Hindlimb muscle (tissue), 1 donor: ENCODE measurements at places on chromosomes 7 and 10.

DNA sequence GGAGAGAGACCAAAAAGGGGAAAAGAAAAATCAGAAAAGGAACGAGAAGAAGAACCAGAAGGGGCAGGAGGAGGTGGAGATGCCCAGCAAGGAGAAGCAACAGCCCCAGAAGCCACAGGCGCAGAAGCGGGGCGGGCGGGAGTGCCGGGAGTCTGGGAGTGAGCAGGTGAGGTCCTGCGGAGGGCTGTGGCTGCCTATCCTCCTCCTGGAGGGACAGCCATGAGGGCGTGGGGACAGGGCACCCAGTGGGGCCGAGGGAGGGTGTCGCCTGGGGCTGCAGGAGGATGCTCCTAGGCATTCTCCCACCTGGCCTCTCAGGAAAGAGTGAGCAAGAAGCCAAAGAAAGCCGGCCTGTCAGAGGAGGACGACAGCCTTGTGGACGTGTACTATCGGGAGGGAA lies 11.8 kb downstream of the CALHM2 start:
- DNase-seq: no peak

- no peak for DNase-seq
Measured at GRCh38 chr7:513521-514166, 6.0 kb downstream of the PDGFA start.

GRCh38 chr7:106069471-106070200 lies 42.5 kb downstream of the SYPL1 start:
- DNase-seq: no peak

DNA sequence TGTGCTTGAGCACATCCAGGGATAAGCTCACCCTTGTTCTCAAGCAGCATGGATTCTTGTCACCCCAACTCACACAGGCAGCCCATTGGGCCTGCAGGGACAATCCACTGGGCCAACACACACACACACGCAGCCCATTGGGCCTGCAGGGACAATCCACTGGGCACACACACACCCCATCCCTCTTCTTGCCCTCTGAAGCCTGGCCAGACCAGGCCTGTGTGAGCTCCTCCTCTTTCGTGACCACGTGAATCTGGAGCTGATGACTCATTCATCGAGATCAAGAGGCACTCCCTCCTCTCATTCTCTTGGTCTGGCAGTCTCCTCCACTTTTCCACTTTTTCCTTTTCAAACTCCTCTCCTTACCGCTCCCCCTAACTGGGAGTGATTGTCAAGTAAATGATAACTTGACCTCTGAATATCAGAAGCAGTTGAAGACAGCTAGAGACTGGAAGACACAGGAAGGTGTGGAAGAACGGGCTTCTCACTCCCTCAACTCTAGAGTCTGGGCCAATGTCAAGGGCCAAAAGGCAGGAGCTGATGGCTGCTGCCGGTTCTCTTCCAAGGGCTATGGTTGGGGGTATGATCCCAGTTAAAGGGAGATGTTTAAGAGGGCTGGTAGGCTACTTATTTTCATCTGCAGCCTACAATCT lies 89.7 kb downstream of the HIPK2 start:
- no peak for DNase-seq

GRCh38 chr10:130607366-130607765 lies 471.2 kb downstream of the GLRX3 start:
- no peak for DNase-seq

DNA sequence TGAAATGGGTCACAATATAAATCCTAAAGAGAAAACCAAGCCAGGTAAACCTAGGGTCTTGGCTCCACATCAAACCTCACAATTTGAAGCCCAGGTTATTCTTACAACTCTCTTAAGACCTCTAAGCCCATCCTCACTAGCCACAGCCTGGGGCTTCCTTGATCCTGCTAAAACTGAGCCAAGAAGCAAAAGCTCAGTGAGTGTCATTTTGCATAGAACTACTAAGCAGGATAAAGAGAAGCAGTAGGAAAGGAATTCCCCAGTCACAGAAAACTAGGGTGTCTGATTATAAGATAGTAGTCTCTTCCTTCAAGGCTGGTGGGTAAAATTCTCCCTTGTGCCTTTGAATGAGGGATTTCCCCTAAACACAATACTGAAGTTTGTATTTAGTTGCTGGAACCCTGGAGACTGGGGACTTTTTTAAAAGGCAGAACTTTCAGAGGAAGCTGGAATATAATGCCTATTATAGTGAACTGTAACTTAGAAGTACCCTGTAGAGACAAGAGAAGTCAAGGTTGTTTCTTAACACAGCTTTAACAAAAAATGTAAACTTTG lies 196.6 kb upstream of the KIAA1217 start:
- no peak for DNase-seq

DNA sequence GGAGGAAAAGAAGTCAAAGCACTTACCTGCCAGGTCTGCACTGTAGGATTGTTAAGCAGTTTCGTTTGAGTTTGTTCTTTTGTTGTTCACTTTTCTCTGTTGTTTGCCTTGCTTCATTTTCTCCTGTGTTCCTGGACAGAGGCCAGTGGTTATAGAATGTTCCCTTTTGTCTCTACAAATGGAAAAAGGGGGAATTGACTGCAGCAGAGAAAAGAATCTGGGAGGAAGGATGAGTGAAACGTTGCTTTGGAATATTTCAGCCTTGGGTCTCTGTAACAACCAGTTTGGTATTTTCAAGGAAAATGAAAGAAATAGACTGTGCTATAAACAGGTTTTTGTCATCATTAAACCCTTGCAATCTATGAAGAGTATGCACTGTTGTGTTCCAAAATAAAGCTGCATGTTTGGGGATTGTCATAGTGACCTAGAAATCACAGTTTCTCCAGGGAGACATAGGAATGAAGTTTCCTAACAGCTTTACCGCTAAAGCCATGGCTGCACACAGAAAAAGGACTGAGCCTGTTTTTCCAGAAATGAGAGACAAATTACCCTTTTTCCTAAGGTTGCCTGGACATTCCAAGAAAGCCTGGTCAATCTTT lies 60.8 kb upstream of the HABP2 start:
- peak; percentile 74 for DNase-seq

- DNase-seq: no peak
Measured at GRCh38 chr7:139362981-139363380, 3.3 kb downstream of the LUC7L2 start.

- DNase-seq: no peak
Measured at GRCh38 chr10:126425032-126425431, 36.8 kb upstream of the ADAM12 start.

GRCh38 chr10:11610826-11611247 lies 613 bp downstream of the USP6NL start:
- DNase-seq: peak; percentile 24

DNA sequence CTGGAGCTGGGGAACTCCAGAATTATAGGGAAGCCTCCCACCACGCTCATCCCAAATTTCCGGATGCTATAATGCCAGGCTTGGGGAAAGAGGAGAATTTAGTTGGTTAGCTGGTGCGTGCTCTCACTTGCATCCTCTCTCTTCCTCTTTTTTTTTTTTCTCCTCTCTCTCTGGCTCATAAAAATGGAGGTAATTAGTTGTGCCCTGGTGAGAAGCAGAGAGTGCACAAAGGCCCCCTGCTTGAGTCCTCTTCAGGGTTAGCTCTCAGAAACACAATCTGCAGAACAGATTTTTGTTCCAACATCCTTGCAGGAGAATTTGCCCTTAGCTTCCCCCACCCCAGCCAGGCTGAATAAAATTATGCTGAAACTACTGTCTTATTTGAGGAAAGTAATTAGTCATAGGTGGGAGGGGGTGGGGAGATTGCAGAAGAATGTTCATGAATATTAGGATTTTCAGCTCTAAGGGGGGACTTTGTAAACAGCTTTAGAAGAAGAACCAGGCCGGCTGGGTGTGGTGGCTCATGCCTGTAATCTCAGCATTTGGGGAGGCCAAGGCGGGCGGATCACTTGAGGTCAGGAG lies 7.6 kb downstream of the SERPINE1 start:
- no peak for DNase-seq

DNA sequence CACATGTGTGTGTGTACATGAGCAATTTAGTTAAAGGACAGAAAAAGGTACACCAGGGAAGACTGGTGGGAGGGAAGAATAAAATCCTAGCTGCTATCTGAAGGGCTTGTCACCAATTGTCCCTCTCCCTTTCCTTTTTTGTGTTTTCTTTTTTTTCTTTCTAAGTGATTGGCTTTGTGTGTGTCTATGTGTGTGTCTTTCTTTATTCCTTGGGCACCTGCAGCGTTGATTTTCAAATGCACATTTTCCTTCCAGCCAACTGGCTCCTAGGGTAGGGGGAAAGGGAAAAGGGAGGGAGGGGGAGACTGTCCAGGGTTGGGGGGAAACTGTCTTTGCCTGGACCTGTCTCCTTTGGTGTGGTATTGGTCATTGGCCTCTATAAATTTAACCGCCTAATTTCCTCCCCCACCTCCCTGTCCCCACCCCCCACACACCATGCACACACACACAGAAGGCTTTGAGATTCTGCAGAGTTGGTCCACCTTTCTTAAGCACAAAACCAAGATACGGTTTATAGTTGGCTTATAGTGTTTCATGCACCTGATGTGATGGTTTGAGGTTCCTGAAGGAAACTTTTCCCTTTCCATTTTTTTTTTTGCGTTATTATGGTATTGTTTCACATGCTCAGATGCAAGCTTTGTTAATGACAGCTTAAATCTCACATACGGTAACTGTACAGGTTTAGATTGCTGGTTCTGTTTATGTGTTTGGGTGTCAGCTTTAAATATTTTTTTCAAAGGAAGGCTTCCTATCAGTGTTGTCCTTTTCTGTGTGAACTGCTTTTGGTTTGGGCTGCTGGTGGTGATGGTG lies 2.6 kb downstream of the AUTS2 start:
- no peak for DNase-seq

GRCh38 chr7:33157781-33158180 lies 28.4 kb downstream of the BBS9 start:
- DNase-seq: no peak

- no peak for DNase-seq
Measured at GRCh38 chr7:45404622-45405021, 169.5 kb upstream of the ADCY1 start.

GRCh38 chr7:112124061-112124766 lies 82.0 kb downstream of the DOCK4 start:
- DNase-seq: no peak

DNA sequence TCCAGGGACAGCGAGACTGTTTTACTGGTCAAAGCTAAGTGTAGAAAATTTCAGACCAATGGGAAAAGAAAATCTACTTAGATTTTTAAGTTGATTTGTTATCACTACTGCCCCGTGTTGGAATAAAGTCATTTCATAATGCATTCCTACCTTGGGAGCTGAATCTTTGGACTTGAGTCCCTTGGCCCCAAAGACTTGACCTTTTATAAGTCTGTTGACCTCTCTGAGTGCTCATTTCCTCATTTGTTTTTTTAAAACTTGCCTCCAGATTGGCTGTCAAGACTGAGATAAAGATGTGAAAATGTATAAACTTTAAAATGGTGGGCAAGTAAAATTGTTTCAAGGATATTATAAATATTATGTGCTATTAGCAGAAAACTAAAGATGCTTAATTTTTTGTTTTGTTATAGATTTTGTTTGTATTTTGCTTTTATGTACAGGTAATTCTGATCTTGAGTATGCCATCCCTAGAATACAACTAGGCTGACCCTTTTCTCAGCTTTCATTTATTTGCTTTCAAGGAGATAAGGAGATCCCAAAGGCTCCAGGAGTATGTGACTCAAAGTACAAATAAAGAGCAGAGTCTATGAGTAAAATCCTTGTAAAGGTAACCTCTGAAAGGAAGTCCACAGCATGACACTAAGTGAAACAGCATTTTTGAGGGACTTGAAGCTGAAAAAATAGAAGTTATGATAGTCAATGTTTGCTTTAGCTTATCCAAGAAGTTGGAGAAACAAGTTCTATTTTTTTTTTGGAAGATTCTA lies 54.6 kb downstream of the TMEM26 start:
- DNase-seq: no peak

DNA sequence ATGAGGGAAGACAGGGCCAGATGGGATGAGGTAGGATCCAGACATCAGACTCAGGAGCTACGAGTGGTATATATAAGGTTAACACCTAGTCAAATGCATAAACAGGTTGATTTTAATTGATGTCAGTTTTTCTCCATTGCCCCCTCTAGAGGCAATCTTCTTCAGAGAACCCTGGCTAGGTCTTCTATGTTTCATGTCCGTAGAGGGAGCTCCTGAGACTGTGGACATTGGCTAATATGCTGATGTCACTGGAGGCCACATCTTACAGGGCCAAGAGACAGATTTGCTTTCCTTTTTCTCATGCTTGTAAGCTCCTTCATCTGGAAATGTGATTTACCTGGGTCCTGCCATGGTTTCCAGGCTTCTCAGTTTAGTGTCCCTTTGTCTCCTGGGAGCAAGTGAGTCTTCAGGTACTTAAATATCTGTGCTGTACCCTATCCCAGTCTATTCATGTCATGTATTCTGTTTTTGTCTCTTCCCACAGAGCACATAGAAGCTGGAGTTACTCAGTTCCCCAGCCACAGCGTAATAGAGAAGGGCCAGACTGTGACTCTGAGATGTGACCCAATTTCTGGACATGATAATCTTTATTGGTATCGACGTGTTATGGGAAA lies 161.6 kb upstream of the PRSS1 start:
- DNase-seq: no peak

DNA sequence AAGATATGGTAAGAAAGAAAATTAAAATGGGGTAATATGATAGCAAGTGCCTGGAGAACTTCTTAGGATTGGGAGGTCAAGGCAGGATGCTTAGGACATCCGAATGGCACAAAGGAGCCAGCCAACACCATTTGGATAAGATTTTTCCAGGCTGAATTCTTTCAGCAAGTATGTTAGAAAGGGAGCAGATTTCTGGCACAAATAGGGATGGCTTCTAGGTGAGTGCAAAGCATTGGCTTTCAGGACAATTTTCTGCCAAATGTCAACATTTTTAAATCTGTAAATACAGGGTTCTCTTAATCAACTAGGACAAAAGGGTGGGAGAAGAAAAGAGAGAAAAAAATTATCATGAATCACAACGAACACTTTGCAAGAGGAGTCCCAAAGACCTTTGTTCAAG lies 409.1 kb downstream of the GPAM start:
- DNase-seq: no peak

DNA sequence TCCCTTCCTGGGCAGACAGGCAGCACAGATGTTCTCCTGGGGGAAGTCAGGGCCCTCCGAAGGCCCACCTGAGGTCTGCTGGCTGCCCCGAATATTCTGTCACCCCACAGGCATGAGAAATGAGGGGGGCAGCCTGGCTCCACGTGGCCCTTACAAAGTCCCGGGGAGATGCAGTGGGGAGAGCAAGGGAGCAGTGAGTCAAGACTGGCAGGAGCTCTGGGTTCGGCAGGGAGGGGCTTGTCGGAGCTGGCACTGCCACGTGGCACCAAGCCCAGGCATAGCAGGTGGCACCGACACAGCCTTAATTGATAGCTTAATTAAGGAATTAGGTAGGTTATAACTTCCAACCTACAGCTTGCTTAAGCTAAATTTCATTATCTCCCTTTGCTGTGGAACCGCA lies 163.9 kb downstream of the USP6NL start:
- no peak for DNase-seq
